ENCODE measurements at places on chromosomes 7 and 10.
A peak's percentile ranks its signal among the peaks of the same experiment; 100 is the strongest.

DNA sequence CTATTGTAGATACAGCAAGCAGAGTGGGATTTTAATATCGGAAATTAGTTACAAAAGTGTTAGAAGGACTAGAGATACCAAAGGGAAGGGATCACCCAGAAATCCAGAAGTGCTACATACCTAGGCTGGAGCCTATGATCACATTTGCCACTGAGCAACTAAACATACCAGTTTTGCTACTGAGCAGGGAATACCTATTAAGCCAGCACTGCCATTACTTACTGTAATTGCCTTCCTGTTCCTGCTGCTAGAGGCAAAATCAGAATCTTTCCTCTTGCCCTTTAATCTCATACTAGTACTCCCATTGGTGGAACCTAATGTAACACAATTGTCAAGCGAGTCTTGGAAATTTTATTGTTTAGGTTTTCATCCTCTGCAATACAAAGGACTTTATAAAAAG lies 121.7 kb downstream of the ATRNL1 start:
- no peak for DNase-seq

GRCh38 chr10:323651-324293 lies 188.5 kb downstream of the ZMYND11 start:
- DNase-seq = peak; percentile 21

DNA sequence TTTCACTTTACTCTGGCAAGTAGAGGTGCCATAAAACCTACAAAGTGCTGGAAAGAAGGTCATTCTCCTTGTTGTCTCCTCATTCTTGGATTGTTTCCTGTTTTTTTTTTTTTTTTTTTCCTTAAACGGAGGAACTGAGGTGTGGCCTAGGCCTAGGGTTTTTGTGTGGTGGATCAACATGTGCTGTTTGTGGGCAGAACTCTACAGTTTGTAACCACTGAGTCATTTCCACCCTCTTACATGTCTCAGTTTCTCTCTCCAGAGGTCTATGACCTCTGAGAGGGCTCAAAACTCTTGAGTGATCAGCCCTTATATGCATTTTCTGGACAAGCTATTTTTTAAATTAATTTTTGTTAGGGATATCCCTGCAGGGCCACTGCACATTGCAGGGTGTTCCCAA lies 296.0 kb downstream of the PPP1R3A start:
- no peak for DNase-seq

DNA sequence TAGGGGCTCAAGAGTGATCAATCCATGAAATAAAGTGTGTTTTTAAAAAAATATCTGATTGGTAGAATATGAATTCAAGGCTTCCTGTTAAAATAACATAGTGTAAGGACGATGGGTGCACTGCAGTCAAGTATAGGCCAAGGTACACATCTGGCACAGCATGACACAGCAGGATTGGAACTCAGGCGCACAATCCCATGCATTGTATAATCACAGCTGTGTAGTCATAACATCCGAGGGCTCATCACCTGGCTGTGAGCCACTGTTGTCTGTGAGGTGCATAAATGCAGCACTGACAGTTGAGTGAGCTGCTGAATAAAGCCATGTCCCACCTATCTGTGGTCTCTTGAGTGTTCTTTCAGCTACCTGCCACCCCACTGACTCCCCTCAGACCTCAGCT lies 142.3 kb upstream of the HPS1 start:
- no peak for DNase-seq

DNA sequence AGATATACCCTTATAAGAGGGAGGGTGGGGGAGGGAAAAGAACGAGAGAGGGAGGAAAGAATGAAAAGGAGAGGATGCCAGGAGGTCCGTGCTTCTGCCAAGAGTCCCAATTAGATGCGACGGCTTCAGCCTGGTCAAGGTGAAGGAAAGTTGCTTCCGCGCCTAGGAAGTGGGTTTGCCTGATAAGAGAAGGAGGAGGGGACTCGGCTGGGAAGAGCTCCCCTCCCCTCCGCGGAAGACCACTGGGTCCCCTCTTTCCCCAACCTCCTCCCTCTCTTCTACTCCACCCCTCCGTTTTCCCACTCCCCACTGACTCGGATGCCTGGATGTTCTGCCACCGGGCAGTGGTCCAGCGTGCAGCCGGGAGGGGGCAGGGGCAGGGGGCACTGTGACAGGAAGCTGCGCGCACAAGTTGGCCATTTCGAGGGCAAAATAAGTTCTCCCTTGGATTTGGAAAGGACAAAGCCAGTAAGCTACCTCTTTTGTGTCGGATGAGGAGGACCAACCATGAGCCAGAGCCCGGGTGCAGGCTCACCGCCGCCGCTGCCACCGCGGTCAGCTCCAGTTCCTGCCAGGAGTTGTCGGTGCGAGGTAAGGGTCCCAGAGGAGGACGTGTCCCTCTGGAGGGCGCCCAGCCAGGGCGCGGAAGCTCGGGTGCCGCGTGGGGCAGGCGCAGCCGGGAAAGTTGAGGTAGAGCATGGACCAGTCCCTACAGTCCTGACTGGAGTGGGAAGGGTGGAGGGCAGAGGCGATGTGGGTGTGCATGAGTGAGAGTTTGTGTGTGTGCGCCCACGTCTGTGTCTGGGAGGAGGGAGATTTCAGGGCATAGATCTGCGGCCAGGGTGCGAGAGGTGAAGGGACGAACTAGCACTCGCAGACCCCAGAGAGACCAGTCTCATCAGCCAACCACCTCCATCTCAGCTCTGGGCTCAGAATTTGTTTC lies 844 bp downstream of the GRM3 start:
- DNase-seq = no peak

DNA sequence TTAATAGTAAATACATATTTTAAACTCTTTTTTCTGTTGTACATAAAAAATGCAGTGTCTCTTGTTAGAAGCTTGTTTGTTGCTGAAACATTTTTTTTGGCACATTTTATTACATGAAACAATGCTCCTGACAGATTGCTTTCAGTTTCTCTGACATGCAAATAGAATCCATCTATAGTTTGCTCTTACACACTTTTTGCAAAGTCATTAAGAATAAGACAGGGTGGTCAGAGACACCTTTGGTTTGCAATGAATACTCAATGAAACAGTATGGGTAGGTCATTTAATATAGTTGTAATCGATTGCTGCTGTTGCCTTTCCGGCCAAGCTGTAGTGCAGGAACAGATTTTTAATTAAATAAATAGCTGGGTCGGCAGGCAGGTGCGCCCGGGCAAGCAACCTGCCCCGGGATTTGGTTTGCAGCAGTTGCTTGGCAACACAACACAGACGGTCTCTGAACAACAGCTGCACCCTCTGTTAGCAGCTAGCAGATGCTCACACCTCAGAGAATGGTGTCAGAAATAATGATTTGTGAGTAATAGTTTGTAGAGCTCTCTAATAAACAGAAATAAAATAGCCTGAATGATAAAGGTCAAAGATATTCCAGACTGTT lies 115.7 kb upstream of the CACNA2D1 start:
- no peak for DNase-seq

DNA sequence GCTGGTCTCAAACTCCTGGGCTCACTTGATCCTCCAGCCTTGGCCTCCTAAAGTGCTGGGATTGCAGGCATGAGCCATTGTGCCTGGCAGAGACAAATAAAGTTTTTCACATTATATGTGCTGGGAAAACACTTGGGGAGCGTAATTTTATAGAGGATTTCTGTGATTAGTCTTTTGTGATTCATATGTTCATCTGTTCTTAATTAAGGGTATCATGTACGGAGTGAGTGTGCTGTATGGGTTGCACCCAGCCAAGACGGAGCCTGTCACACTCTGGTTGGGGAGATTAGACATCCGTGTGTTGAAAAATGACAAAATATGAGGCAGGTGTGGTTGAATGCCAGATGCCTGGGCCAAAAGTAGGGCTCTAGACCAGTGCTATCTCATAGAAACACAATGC lies 10.3 kb downstream of the ADRB1 start:
- DNase-seq = no peak

DNA sequence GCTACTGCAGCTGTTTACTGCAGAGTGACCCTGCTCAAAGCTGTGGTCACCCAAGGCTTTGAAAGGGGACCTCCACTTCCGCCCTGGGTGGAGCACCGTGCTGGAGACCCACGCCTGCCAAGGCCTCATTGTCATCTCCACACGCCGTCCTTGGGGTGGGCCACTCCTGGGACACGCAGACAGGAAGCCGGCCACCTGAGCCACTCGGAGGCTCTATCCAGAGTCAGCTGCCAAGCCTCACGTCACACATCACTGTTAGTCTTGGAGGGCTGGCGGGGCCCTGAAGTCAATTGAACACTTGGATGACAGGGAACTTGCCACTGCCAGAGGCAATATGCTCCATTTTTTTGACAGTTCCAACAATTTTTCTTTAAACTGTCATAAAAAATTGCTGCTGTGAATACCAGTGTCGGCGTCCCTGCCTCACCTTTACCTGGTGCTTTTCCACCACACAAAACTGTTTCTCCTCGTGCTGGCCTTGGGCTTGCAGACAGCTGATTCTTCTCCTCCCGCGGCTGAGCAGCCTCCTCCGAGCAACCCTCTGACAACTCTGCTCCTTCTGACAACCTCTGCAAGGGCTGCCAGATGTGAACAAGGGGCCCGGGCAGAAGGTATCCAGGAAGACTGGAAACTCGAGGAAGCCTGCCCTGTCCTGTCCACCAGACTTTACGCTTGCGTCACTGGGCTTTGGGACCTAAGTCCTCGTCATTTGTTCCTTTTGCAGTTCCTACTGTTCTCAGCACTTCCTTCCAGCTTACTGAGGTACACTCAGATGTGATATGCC lies 81.9 kb downstream of the EGFR start:
- DNase-seq = no peak

DNA sequence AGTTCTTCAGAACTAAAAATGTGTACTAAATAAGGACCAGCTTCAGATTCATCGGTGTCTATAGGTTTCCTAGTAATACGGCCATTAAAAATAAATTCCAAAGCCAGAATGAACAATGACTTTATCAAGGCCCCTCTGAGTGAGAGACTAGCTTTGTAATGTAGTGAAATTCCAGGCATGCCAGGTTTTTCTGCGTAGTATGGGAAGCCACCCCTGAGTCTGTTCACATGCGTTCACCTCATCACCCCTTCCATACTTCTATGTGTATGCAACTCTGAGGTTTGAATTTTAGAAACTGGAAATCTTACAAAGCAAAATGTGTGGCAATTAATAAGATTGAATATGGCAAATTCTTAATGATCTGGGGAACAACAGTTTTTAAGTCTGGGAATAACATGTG lies 24.5 kb downstream of the RNF32 start:
- no peak for DNase-seq

GRCh38 chr10:22174442-22174841 lies 43.4 kb downstream of the EBLN1 start:
- DNase-seq = no peak

GRCh38 chr10:81152656-81153055 lies 615.0 kb downstream of the SH2D4B start:
- no peak for DNase-seq

GRCh38 chr7:157500171-157500960 lies 163.6 kb downstream of the DNAJB6 start:
- DNase-seq = no peak

DNA sequence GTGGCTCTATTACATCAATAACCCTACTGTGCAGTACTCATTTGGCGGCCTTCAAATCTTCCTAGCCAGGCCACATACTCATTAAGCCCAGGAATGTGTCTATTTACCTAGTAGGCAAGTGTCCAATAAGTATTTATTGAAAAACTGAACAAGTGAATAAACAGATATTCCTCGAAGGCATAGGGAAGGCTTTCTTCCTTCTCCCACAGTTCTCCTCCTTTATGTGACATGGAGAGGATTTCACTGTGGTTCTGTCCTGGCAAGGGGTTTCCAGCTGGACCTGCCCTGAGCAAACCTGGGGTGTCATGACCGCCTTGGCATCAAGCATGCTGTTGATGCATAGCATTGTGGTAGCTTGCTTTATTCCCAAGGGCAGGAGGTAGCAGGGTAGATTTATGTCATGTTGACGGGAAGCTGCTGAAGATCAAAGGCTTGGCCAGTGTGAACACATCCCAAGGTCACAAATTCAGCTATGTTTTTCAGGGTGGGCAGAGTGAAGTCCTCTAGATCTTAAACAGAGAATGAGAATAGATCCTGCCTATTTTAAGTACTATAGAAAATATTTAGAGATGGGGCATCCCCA lies 195.1 kb downstream of the INHBA start:
- DNase-seq = no peak

GRCh38 chr7:99824091-99824490 lies 3.7 kb upstream of the CYP3A43 start:
- no peak for DNase-seq

DNA sequence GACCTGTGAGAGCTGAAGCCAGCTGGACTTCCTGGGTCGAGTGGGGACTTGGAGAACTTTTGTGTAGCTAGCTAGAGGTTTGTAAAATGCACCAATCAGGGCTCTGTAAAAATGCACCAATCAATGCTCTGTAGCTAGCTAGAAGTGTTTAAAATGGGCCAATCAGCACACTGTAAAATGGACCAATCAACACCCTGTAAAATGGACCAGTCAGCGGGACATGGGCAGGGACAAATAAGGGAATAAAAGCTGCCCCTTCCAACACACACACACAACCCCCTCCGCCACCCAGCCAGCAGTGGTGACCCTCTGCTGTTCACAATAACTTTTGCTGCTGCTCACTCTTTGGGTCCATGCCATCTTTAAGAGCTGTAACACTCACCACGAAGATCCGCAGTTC lies 7.1 kb downstream of the ZNF511 start:
- DNase-seq = no peak

- no peak for DNase-seq
Measured at GRCh38 chr7:97116308-97116707, 1.2 kb upstream of the SDHAF3 start.

GRCh38 chr10:34886906-34887642 lies 72.0 kb upstream of the PARD3 start:
- DNase-seq = no peak

DNA sequence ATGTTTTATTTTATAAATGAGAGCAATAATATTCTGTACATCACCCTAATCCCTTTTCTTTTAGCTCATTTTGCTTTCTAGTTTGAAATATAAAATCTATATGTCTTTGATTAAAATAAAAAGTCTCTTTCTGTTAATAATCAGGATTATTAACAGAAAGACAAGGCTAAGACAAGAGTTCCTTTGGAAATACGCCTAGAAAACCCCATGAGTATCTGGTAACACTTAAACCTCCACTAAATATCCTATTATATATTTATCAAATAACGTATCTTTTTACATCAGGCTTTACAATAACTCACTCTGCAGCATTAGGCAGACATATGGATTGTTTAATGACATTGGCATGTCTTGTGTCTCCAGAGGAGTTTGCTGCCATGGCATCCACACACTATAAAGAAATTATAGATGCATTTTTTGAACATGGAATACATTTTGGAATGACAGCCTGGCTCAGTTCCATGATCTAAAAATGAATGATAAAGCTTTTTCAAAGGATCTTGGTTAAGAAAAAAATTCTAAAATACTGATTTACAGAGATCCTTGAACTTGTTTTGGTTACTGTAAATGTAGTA lies 98.7 kb downstream of the TMEM26 start:
- DNase-seq = no peak

GRCh38 chr10:85175635-85176034 lies 847.2 kb downstream of the CCSER2 start:
- no peak for DNase-seq

GRCh38 chr10:47181052-47181849 lies 118.7 kb upstream of the GDF10 start:
- no peak for DNase-seq

DNA sequence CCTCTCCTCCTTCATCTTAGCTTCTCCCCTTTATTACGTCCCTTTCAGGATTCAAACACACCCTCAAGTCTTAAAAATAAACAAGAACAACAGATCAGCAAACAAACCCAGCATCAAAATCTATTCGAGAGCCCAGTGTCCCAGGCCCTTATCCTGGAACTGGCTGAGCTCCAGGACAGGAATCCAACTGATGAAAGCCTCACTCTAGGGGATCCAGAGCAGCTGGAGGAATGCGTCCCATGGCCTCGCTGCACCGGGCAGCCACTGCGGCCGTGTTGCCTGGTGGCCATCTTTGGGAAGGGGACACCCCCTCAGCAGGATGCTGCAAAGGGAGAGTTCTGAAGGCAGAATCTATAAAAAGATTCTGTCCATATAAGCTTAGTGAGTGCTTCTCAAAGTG lies 156.5 kb upstream of the BMPER start:
- DNase-seq = no peak
